ENCODE measurements at places on chromosomes 7 and 10.

DNA sequence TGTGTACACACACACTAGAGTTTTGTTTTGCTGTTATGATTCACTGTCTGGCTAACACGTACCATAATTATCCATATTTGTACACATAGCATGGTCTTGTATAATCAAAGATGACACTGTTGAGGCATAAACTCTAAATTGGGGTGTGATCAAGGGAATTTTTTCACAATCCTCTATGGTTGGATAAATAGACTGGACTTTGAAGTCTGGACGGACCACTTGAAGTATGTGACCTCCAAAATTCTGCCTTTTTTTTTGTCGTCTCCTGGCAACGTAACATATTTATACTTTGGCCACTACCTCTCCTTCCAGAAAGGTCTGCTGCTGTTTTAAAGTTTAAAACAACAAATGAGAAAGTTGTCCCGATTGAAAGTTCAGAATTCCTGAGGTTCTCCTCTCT is 193.4 kb downstream of the CACNB2 start:
- DNase-seq = no peak

GRCh38 chr7:147492606-147493005 is 1098.0 kb upstream of the C7orf33 start:
- DNase-seq = no peak

DNA sequence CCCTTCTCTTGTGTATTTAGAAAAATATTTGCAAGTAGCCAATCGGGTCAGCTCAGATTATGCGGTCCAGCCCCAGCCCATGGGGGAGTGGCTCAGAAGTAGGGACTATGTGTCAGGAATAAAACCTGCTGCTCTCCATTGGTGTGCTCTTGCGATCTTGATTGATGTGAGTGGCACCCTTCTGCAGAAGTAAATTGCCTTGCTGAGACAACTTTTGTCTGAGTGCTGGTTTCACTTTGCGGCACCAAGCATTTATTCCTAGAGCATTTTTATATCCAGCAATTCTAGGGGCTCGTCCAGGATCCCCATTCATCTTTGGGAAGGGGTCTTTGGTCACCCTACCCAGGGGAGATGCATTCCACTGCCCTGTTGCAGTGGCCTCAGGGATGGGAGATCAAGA is 26.1 kb upstream of the FAM221A start:
- DNase-seq = no peak

DNA sequence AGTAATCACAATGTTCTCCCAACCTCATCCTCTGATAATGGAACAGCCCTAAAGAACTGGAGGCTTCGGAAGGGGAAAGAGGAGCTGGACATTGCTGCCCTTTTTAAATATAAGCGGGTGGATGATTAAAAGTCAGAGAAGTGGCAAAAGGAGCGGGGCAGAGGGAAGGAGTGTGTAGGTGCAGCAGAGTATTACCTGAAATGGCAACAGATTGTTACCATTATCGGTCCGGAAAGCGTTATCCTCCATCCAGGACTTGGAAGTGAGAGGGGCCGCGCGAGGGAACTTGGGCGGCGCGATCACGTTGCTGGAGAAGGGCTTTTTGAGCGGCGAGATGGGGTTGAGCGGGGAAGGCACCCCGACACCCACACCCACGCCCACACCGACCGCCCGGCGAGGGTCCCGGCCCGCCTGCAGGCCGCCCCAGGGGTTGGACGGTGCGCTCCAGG is 51.7 kb downstream of the CPEB3 start:
- no peak for DNase-seq

GRCh38 chr7:129245533-129245932 is 20.7 kb downstream of the AHCYL2 start:
- no peak for DNase-seq

DNA sequence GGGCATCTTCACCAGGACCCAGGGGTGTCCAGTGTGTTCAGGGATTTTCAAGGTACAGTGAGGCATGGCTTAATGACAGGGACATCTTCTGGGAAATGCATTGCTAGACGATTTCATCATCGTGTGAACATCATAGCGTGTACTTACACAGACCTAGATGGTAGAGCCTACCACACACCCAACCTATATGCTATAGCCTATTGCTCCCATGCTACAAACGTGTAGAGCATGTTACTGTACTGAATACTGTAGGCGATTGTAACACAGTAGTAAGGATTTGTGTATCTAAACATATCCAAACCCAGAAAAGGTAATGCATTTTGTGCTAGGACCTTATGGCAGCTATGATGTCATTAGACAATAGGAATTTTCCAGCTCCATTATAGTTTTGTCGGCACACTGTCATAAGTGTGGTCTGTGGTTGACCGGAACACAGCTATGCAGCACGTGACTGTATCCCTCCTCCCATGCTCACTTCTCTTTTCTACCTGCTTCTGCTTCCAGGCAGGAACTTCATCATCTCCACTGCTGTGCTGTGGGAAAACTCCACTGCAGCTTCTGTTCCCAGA is 416.2 kb upstream of the NFE2L3 start:
- no peak for DNase-seq

GRCh38 chr7:147432079-147432478 is 1158.5 kb upstream of the C7orf33 start:
- DNase-seq = no peak

- DNase-seq = no peak
These were observed 49.3 kb upstream of the ITPRID1 start for GRCh38 chr7:31464601-31465000.

DNA sequence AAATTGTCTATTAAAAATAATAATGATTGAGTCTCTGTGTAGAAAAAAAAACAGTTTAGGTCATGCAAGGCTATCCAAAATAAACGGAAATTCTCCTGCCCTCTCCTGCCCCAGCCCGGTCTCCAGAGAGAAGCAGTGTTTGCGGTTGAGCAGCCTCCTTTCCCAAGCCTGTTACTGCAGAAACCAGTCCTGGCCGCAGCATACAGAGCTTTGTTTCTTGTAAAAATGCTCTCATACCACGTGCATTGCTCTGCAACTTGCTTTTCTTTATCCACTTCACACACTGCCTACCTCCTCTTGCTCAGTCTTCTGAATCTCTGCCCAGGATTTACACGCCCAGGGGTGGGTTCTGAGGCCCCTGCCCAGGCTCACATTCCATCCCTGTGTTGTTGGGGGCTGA is 34.4 kb upstream of the CUL1 start:
- DNase-seq = no peak

All from central memory CD4-positive, alpha-beta T cell (primary cell).